Activated naive CD4-positive, alpha-beta T cell treated with anti-CD3 and anti-CD28 coated beads, Interleukin-2, amount 10 ng/mL, durations not matched to agents 7 days and 5 days (primary cell): ENCODE measurements at places on chromosomes 12 and 14.

DNA sequence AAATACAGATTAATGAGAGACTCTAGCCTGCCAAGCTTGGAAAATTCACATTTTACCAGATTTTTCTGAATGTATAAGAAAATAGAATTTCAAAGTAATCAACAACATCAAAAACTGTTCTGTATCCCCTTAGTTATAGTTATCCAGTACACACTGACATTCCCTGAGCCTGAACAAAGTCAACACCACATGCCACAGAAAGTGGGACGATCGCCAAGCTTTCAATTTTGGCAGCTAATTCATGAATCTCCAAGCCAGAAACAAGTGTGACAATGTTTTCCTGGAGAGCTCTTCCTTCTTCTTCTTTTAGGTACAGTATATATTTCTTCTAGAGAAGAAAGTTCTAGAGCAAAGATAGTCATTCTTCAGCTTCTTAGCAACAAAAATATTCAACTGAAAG lies 290.2 kb downstream of the PRKD1 start:
- DNase-seq: no peak

DNA sequence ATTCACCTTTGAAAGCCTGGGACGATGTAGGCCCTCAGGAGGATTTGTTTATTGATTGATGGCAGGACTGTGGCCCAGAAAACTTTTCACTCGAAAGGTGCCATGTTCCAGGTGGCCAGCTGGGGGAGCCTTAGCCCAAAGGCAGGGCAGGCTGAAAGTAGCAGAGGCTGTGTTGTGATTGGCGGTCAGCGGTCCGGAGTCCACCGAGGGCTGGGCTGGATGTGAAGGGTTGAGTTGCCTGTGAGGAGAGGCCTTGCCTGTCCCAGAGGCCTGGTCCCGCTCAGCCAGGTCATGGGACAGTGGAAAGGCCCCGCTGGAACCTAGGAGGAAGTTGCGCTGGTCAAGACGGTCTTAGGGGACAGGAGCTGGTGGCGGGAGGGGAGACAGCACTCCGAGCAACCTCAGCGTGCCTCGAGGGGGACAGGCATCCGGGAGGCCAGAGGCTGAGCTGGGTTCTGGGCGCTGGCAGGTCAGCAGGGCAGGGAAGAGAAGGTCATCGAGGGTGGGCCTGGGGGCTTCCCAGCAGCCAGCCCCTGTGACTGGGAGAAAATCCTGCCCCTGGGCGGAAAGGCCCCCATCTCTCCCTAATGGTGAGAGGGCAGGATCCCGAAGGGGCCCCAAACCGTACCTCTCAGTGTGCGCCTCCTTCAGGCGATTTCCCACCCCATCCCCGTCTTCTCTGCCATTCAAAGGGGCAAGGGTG lies 26.3 kb downstream of the CMA1 start:
- peak; percentile 69 for DNase-seq

DNA sequence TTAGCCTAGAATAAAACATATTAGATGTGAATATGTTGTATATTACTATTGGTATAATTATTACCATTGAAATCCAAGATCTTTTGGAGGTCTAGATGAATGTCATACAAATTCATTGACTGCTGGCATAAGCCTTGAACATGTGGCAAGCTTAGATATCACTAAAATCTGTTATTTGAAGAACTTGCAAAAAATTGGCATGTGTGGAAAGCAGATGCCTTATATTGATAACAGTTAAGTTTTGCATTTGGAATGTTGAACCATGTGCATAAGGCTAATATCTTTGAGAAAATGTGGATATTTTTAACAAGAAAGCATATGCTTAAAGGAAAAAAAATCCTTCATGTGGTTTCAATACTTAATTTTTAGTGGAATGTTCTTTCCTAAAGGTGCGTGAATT lies 203.6 kb upstream of the PRICKLE1 start:
- DNase-seq: no peak

- DNase-seq: no peak
Observed at GRCh38 chr14:22268875-22269274, 320.1 kb downstream of the DAD1 start.

DNA sequence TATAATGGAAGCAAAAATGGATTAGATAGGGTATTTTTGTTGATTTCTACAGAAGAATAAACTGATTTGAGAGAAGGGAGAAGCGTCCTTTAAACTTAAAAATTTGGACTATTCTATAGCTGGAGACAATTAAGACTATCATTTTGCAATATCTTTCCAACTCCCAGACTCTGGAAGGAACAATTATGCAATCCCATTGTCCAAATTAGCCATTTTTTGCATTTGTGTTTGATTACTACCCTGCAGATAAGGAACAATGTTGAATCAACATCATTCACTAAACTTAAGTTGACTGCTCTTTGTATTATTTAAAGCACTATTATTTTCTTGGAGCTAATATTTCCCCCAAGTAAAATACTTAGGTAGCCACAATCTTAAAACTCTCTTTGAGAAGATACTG lies 34.8 kb upstream of the SELPLG start:
- DNase-seq: no peak

GRCh38 chr12:89863493-89863938 lies 154.9 kb upstream of the ATP2B1 start:
- peak; percentile 61 for DNase-seq

DNA sequence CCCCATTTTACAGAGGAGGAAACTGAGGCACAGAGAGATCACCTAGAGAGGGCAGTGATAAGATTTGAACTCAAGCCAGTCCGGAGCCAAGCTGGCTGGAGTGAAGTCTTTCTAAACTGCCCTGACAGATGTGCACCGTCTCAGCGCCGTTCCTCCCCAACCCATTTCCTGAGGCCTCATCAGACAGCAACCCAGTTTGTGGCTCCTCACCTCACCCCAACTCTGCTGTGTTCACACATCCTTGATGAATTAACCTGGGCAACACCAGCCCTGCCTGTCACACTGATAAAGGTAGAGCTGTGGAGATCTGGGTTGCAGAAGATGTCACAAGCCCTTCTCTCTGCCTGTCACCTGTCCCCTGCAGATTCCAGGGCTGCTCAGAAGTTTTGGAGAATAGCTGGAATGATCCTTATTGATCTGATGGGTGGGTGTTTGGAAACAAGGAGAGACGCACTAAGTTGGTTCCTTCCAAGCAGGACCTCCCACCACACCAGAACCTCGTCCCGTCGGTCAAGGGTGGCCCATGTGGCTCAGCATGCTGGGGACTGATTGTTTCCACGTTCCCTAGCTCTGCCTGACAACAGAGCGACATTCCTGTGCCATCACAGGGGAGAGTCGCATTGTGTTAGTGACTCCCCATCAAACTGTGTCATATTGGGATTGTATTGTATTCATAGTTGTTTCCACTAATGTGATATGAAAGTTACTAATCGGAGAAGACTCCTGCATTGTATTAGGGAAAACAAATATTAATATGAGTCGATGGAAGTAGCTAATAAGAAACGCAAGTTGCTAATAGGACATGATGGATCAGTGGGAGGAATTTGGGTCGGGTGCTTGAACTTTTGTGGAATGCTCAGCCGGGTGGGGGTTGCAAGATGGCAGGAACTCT lies 200.6 kb downstream of the PHETA1 start:
- DNase-seq: peak; percentile 26

GRCh38 chr14:50542941-50543418 lies 10.6 kb upstream of the MAP4K5 start:
- DNase-seq: peak; percentile 60

GRCh38 chr12:96981911-96982310 lies 74.9 kb downstream of the NEDD1 start:
- DNase-seq: no peak

DNA sequence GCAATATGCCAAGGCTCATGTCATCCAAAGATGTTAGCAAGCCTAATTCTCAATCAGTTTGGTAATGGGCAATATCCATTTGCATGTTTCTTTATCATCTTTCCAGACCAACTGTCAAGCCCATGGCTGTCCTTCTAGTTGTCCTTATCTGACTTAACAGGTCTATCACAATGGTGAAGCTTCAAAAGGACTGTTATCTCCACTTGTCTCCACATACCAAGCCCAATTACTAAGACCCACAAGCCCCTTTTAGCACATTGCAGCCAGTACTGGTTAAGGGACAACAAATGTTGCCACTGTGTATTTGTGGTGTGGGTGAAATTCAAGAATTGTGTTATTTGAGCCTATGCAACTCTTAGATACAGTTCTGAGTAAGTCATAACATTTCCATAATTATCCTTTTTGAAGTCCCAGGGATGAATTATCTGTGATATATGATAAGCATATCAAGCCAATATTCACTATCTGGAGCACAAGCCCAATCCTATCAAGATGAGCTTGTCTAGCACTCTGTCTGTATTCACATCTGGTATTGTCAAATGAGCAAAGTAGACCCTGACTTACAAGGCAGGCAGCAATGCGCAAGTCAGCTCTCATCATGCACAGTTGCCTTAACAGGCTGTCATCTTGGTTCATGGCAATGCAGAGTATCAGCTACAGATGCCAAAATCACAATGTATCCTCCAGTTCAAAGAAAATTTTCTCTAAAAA lies 19.3 kb upstream of the ST8SIA1 start:
- no peak for DNase-seq
